ENCODE measurements at places on chromosomes 4 and X.

GRCh38 chr4:140790765-140791164 is 34.6 kb upstream of the TBC1D9 start:
- H3K27ac ChIP-seq = no peak overlapping the region
- H3K27me3 ChIP-seq = no peaks in the 10 kb centered on the region
- no peaks in the 10 kb centered on the region for H3K4me1 ChIP-seq
- DNase-seq = no peak

- H3K27me3 ChIP-seq = no peaks in the 10 kb centered on the region
- no peak for DNase-seq
- peaks cover 18% of the 10 kb centered on the region for H3K4me1 ChIP-seq
- H3K4me3 ChIP-seq = no peak overlapping the region
- no peak overlapping the region for H3K27ac ChIP-seq
Measured at GRCh38 chrX:63758011-63758410, 27.0 kb downstream of the ARHGEF9 start.

- H3K36me3 ChIP-seq = no peaks in the 10 kb centered on the region
- H3K4me1 ChIP-seq = no peaks in the 10 kb centered on the region
- H3K4me3 ChIP-seq = no peak overlapping the region
- no peak overlapping the region for H3K27ac ChIP-seq
Measured at GRCh38 chr4:111213531-111213930, 590.7 kb upstream of the PITX2 start.

DNA sequence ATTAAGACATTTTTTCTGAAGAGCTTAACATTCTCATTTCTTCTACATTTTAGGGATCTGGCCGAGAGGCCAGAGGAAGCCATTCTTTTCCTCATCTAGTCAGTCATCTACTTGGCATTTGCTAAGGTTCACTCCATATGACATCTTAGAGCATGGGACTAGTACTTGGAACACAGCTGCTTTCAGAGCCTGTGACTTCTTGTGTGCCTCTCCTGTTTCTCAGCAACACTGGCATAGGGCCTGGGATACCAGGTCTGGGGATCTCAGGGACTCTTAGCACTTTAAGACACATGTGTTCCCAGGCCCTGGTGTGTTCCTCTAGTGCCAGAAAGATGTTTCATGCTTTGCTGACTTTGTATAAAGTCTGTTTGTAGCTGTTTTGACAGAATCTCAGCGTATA is 7.3 kb downstream of the PLP1 start:
- H3K36me3 ChIP-seq = no peaks in the 10 kb centered on the region
- H3K4me1 ChIP-seq = no peaks in the 10 kb centered on the region
- DNase-seq = no peak
- H3K27me3 ChIP-seq = no peaks in the 10 kb centered on the region
- H3K4me3 ChIP-seq = no peak overlapping the region

DNA sequence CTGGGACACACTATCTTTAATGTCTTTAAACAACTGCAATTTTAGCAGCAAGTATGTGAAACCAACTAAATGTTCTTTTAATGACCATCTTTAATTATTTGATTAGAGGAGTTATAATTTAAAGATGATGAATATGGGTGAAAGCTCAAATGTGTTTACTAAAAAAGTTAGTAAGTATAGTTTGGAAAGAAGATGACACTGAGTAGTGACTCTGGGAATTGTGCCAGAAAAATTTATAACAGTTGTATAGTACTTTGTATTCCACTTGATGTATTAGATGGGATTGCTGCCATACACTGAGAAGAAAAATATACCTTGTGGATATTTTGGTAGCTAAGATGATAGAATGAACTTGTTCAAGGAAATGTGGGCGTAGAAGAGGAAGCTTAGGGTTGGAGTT is 19.5 kb upstream of the PACRGL start:
- peaks cover 25% of the 10 kb centered on the region for H3K27me3 ChIP-seq
- H3K4me1 ChIP-seq = no peaks in the 10 kb centered on the region
- no peak for DNase-seq
- H3K36me3 ChIP-seq = no peaks in the 10 kb centered on the region
- no peak overlapping the region for H3K4me3 ChIP-seq

DNA sequence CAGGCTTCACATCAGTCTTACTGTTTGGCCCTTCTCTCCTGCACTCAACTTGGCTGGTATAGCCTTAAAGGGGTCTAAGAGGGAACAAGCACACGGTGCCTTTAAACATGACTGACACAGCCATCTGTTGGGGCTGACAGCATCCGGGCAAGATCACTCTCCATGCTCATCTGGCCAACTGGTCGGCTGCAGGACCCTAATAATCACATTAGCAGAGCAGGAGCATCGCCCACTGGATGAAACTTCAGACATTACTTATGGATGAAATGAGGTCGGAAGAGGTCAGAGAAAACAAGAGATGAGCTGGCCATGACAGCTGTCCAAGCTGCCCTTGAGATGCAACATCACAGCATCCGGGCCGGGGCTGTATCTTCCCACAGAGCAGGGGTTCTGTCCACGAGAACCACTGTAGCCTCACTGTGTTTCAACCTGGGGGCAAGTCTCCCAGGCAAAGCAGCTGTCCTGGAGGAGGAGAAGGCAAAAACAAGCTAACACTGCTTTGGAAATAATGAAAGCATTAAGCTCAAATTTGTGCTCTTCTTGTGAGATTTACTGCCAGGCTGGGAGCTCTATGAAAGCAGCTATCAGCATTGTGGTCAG is 94.4 kb upstream of the TTC29 start:
- H3K4me3 ChIP-seq = no peak overlapping the region
- H3K27ac ChIP-seq = no peak overlapping the region
- H3K27me3 ChIP-seq = peaks cover 37% of the 10 kb centered on the region

DNA sequence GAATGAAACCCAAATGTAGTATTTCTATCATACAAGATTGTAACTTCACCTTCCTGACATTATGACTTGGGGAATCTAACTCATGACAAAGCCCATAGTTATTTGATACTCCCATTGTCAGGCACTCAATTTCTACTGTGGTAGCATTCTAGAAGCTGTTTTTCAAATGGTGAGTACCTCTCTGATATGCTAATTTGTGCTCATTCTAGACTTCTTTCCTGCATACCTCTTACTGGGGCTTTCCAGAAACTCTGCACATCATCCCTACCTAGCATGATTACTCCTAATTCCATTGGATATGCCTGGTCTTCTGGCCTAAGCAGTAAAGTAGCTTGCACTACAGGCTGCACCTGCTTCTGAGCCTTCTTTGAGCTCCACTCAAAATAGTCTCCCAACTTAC is 50.4 kb upstream of the TMEM184C start:
- H3K36me3 ChIP-seq = no peaks in the 10 kb centered on the region
- H3K4me3 ChIP-seq = no peak overlapping the region
- no peaks in the 10 kb centered on the region for H3K4me1 ChIP-seq
- peaks cover 45% of the 10 kb centered on the region for H3K27me3 ChIP-seq
- no peak overlapping the region for H3K27ac ChIP-seq

GRCh38 chrX:119692191-119693039 is 553 bp downstream of the SEPTIN6 start:
- peak; percentile 44 for DNase-seq
- H3K27ac ChIP-seq = peak overlapping the region; percentile 87
- H3K36me3 ChIP-seq = peaks cover 9% of the 10 kb centered on the region
- no peaks in the 10 kb centered on the region for H3K27me3 ChIP-seq
- peaks cover 15% of the 10 kb centered on the region for H3K4me1 ChIP-seq
- H3K4me3 ChIP-seq = peak overlapping the region; percentile 94

GRCh38 chr4:26083987-26084386 is 170.0 kb downstream of the SMIM20 start:
- no peak overlapping the region for H3K4me3 ChIP-seq
- H3K27ac ChIP-seq = no peak overlapping the region
- DNase-seq = no peak

- H3K36me3 ChIP-seq = no peaks in the 10 kb centered on the region
- no peak overlapping the region for H3K4me3 ChIP-seq
- H3K4me1 ChIP-seq = no peaks in the 10 kb centered on the region
- H3K27ac ChIP-seq = no peak overlapping the region
- no peak for DNase-seq
Measured at GRCh38 chr4:97074531-97074930, 1068.7 kb downstream of the STPG2 start.

DNA sequence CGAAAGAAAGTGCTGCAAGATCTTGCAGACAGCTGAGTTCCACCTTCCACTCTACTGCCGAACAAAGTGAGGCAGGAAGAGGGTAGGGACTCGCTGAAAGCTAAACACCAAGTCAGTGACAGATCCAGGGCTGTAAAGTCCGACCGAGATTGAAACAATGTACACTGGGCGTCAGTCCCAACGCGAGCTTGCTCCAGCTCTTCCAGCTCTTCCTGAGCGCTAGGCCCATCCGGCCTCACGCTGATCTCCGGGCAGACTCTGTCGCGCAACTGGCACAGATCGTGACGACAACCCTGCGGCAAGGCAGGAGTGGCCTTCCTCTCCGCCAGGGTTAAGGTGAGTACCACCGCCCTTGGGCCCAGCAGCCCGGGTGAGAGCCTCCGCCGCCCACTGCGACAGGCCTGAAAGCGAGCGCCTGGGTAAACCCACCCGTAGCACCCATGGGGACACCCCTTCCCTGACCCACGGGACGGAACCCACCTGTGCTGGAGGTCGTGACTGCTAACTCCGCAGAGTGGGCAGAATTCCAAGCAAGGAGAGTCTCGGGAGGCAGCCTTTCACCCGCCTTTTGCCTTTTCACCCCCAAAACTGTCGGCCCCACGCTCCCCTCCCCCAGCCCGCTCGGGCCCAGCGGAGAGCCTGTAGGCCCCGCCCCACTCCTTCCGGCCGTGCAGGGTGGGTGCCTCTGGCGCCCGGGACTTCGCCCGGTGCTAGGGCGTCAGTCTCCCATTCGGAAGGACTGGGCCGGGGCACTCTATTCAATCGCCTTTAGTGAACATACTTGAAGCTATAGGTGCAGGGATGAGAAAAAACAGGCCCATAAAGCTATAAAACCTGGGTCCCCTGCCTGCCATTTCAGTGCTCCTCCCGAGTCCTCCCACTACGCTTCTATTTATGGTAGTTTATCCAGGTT is at the start of gene TMLHE:
Gene TMLHE, minus strand, starts transcription at position 641 of the 913 bp plus-strand sequence. CDS start 67,676 bp downstream, outside the sequence.
- peaks cover 32% of the 10 kb centered on the region for H3K4me1 ChIP-seq
- peak within 1 kb of the TSS; percentile 93 for H3K27ac ChIP-seq
- no peaks in the 10 kb centered on the region for H3K27me3 ChIP-seq
- peak; percentile 46 for DNase-seq

- H3K4me3 ChIP-seq = no peak overlapping the region
- DNase-seq = no peak
- H3K4me1 ChIP-seq = peaks cover 10% of the 10 kb centered on the region
- peaks cover 26% of the 10 kb centered on the region for H3K36me3 ChIP-seq
- no peaks in the 10 kb centered on the region for H3K27me3 ChIP-seq
Measured at GRCh38 chr4:121692261-121692660, 4.5 kb downstream of the ANXA5 start.

- peaks cover 6% of the 10 kb centered on the region for H3K36me3 ChIP-seq
- peaks cover 23% of the 10 kb centered on the region for H3K4me1 ChIP-seq
- peak overlapping the region; percentile 56 for H3K27ac ChIP-seq
- DNase-seq = no peak
- no peak overlapping the region for H3K4me3 ChIP-seq
- no peaks in the 10 kb centered on the region for H3K27me3 ChIP-seq
Measured at GRCh38 chrX:110180928-110181310, 137.0 kb downstream of the AMMECR1 start.

GRCh38 chrX:122441451-122441850 is 742.6 kb upstream of the GRIA3 start:
- no peak overlapping the region for H3K27ac ChIP-seq
- H3K36me3 ChIP-seq = no peaks in the 10 kb centered on the region
- no peaks in the 10 kb centered on the region for H3K4me1 ChIP-seq
- H3K4me3 ChIP-seq = no peak overlapping the region
- H3K27me3 ChIP-seq = no peaks in the 10 kb centered on the region

DNA sequence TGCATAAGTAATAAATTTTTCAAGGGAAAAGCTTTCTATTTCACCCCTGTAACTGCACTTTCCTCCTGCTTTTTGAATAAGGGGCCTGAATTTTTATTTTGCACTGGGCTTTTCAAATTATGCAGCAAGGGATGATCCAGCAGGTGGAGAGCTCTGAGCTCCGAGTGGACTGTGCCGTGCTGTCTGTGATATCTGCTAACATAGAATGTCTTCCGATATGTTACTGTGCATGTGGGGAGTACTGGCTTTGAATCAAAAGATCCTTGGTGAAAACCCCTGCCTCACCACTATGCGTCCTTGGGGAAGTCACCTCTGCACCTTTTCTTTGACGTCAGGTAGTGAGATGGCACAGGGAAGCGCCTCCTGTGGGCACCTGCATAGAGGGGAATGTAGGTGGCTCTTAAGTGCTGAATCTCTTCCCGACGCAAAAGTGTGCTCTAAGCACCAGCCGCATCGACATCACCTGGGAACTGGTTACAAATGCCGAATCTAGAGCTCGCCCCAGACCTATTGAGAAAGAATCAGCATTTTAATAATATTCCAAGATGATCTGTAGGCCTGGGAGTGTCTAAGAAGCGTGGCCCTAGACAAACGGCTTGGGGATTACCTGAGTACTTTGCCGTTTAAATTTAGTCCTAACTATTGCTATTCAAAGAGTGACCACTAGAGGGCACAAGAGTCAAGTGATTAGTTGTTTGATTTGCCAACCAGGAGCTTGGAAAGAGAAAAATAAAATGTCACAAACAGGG is 19.2 kb upstream of the WFS1 start:
- DNase-seq = peak; percentile 57
- H3K27me3 ChIP-seq = peaks cover 13% of the 10 kb centered on the region
- H3K27ac ChIP-seq = no peak overlapping the region
- H3K4me1 ChIP-seq = peaks cover 6% of the 10 kb centered on the region
- H3K36me3 ChIP-seq = peaks cover 7% of the 10 kb centered on the region
- H3K4me3 ChIP-seq = no peak overlapping the region

DNA sequence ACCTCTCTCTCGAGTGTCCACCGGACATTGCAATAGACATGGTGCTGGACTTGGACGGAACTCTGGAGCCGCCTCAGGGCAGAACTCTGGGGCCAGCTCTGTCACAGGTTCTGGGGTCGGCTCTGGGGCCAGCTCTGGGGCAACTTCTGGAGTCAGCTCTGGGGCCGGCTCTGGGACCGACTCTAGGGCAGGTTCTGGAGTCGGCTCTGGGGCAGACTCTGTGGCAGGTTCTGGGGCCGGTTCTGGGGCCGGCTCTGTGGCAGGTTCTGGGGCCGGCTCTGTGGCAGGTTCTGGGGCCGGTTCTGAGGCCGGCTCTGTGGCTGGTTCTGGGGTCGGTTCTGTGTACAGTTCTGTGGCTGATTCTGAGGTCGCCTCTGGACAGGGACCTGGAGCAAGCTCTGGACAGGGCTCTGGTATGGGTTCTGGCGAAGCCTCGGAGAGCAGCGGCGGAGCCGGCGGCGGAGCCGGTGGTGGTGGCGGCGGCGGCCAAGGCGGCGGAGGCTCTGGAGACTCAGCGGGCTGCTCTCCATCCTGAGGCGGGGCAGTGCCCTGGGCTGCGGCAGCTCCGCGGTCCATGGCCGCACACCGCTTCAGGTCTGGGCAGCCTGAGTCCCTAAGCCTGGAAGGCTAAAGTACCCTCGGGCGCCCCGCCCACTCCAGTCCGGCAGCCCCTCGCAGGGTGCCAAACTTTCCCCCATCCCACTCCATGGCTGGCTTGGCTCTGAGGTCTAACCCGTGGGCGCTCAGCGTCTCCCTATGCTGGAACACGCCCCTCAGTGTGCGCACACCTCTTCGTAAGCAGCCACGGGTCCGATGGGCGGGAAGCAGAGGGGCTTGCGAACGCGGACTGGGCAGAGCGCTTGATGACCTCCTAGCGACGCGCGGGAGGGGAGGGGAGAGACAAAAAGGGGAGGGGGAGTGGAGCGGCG is at the start of gene DGKK:
Gene DGKK, minus strand, starts transcription at position 723 of the 929 bp plus-strand sequence. Its CDS starts 147 bp downstream, at position 576.
- H3K27ac ChIP-seq = no peak within 1 kb of the TSS
- no peaks in the 10 kb centered on the region for H3K36me3 ChIP-seq
- no peaks in the 10 kb centered on the region for H3K4me1 ChIP-seq

- H3K27me3 ChIP-seq = peaks cover 18% of the 10 kb centered on the region
- no peaks in the 10 kb centered on the region for H3K4me1 ChIP-seq
- H3K27ac ChIP-seq = no peak overlapping the region
Measured at GRCh38 chrX:151759041-151759708, 24.6 kb downstream of the CNGA2 start.

- H3K27ac ChIP-seq = no peak overlapping the region
- DNase-seq = no peak
- no peak overlapping the region for H3K4me3 ChIP-seq
- no peaks in the 10 kb centered on the region for H3K36me3 ChIP-seq
- no peaks in the 10 kb centered on the region for H3K4me1 ChIP-seq
Measured at GRCh38 chr4:22456291-22456690, 59.6 kb downstream of the ADGRA3 start.

All from effector memory CD8-positive, alpha-beta T cell (primary cell).